ENCODE measurements at places on chromosomes 11 and 22.

DNA sequence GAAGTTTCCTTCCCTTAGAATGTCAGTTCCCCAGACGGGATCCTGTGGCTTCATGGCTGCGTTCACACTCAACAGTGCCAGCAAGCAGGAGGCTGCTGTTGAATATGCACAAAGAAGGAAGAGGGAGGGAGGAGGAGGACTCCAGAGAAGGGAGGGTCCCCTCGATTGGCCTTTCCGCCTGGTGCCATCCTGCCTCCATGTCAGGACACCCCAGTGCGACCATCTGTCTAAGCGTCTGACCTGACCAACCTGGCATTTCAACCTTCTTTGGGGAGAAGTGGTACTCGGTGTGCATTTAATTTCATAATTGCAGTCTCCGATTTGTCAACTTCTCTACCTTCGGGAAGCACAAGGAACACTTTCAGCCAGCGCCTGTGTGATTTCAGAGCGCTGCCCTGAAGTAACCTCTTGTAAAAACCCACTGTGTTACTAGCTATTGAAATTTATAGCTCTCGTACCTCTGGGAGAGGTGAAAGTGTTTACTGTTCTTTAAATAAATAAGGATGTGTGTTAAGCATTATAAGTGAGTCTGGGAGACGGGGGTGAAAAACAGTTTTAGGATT lies 1491.9 kb downstream of the TBC1D22A start:
- no peak for DNase-seq

- no peak for DNase-seq
Observed at GRCh38 chr11:35290876-35291275, 128.5 kb downstream of the SLC1A2 start.

GRCh38 chr11:87726506-87726905 lies 448.7 kb downstream of the RAB38 start:
- no peak for DNase-seq

GRCh38 chr11:92211576-92212167 lies 12.9 kb upstream of the FAT3 start:
- DNase-seq: no peak

GRCh38 chr11:10645212-10645795 lies 48.3 kb downstream of the IRAG1 start:
- DNase-seq: no peak

DNA sequence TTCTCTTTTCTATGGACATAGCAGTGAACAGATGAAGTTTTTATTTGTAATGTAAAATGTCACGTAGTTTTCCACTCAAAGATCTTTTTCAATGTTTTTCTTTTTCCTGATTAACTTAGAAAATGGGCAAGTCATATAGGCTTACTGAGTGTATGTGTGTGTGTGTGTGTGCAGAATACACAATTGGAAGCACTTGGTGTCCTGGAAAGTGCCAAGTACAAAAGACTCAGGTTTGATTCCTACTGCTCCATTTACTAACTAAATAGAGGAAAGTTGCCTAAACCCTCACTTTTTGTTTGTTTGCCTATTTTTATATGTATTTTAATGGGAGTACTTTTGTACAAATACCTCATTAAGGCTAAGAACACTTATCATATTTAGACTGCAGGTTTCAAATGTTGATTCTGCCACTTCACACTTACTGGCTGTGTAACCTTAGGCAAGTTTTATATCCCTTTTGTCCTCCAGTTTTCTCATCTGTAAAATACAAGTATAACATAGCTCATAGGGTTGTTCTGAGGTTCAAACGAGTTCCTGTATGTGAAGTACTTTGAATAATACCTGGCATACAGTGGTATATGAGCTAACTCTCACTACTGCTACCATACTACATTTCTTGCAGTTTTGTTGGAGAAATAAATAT lies 90.1 kb downstream of the TYR start:
- DNase-seq: no peak

DNA sequence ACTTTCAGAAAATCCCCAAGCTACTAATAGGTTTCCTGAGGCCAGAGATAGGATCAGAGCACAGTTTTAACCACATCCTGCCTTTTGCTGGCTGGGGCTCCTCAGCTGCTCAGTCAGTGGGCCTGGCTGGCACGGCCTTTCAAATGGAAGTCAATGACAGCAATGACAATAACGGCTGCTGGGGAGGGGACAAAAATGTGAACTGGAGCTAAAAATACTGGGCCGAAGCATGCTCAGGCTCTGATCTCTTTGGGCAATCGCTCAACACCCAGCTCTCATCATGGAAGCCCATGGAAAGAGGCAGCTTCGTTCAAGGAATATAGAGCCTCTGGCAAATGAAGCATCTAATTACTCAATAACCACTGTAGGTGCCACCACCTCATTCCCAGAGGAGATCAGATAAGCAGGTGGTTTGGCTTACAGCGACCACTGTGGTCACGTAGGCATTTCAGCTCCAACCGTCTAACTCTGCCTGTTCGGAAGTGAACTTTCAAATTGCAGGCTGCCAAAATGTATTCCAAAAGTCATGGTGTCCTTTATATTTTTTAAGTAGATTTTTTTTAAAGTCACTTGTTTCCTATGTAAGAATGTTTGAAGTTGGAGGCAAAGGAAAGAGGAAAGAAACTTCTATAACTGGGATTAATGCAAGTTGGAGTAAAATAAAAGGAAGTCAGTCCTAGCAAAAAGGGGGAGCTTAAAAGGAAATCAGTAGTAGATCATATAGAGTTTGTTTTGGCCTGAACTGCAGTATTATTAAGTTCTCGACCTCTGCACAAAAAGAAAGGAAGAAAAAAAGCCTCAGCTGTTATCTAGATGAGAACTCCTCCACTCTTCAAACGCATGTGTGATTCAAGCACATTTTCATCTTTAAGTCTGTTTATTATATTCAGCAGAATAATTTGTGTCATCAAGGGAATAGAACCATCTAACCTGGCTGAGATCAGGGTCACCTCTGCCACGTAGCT lies 14.1 kb downstream of the WT1 start:
- no peak for DNase-seq

- DNase-seq: no peak
Observed at GRCh38 chr11:94636388-94636949, 69.3 kb downstream of the PIWIL4 start.

- no peak for DNase-seq
Observed at GRCh38 chr11:21461701-21462100, 731.2 kb upstream of the ANO5 start.

- DNase-seq: no peak
Observed at GRCh38 chr11:17258670-17259069, 17.9 kb upstream of the NUCB2 start.

DNA sequence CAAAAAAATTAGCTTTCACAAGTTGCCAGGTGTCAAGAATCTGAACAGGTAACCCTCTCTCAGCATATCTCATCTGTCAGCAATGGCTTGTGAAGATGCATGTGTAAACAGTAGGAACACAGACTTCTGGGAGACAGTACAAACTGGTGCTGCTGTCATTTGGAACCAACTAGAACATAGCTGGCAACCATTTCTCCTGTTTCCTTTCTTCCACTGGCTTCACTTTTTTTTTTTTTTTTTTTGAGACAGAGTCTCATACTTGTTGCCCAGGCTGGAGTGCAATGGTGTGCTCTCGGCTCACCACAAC lies 2.1 kb upstream of the PIK3C2A start:
- DNase-seq: no peak

GRCh38 chr11:100942016-100942415 lies 187.6 kb downstream of the PGR start:
- no peak for DNase-seq

DNA sequence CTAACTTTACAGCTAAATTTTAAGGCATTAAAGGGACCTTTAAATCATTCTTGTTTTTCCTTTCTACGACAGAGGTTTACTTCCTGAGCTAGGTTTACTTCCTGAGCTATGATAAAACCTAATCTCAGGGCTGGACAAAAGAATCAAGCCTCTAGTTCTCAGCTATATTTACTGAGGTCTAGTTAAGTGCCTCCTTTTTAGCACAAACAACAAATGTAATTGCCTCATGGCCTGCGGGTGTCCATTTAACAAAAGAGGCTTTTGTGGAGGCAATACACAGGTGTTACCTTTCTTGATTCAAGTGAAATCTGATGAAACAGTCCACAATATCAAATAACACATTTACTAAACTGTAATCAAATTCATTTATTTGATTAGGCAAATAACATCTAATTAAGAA lies 67.3 kb downstream of the IMMP1L start:
- DNase-seq: no peak

- no peak for DNase-seq
Observed at GRCh38 chr11:109378034-109378433, 44.0 kb upstream of the C11orf87 start.

GRCh38 chr11:64484191-64485022 lies 106.6 kb upstream of the SLC22A12 start:
- DNase-seq: no peak

- no peak for DNase-seq
Observed at GRCh38 chr11:128472128-128473089, 114.9 kb downstream of the ETS1 start.

GRCh38 chr11:16843294-16843693 lies 104.8 kb downstream of the C11orf58 start:
- no peak for DNase-seq

GRCh38 chr11:127627629-127628457 lies 627.3 kb upstream of the KIRREL3 start:
- no peak for DNase-seq

- DNase-seq: peak; percentile 2
Observed at GRCh38 chr11:74819400-74819799, 70.8 kb downstream of the RNF169 start.

Data from AG04449 (cell line).